ENCODE measurements at places on chromosomes 2 and 18. TPM values are rescaled to one million over a fixed set of nuclear protein-coding genes. Genes with fewer than 3 reads are reported as not detected.

The DIPK1C gene
- not detected for total RNA-seq

The MZT2A gene
- total RNA-seq: 116 TPM

The IL36A gene
- not detected for total RNA-seq

GRCh38 chr2:33606622-33607021 lies 7.5 kb upstream of the FAM98A start:
- no peak for DNase-seq
- peaks cover 2% of the 10 kb centered on the region for H3K4me1 ChIP-seq
- H3K36me3 ChIP-seq: no peaks in the 10 kb centered on the region
- H3K4me3 ChIP-seq: no peak overlapping the region
- no peak overlapping the region for H3K27ac ChIP-seq

GRCh38 chr2:168315331-168316072 lies 68.1 kb upstream of the STK39 start:
- no peaks in the 10 kb centered on the region for H3K27me3 ChIP-seq
- H3K4me3 ChIP-seq: no peak overlapping the region
- no peaks in the 10 kb centered on the region for H3K36me3 ChIP-seq
- no peak overlapping the region for H3K27ac ChIP-seq
- no peak for DNase-seq
- H3K4me1 ChIP-seq: no peaks in the 10 kb centered on the region

GRCh38 chr2:7119132-7119835 lies 202.1 kb downstream of the RNF144A start:
- H3K27me3 ChIP-seq: no peaks in the 10 kb centered on the region
- H3K36me3 ChIP-seq: no peaks in the 10 kb centered on the region
- no peak overlapping the region for H3K27ac ChIP-seq

- H3K27ac ChIP-seq: no peak overlapping the region
- no peak for DNase-seq
- peaks cover 9% of the 10 kb centered on the region for H3K4me1 ChIP-seq
- no peaks in the 10 kb centered on the region for H3K27me3 ChIP-seq
These were observed 4.6 kb downstream of the MAPRE2 start for GRCh38 chr18:35045806-35046205.

DNA sequence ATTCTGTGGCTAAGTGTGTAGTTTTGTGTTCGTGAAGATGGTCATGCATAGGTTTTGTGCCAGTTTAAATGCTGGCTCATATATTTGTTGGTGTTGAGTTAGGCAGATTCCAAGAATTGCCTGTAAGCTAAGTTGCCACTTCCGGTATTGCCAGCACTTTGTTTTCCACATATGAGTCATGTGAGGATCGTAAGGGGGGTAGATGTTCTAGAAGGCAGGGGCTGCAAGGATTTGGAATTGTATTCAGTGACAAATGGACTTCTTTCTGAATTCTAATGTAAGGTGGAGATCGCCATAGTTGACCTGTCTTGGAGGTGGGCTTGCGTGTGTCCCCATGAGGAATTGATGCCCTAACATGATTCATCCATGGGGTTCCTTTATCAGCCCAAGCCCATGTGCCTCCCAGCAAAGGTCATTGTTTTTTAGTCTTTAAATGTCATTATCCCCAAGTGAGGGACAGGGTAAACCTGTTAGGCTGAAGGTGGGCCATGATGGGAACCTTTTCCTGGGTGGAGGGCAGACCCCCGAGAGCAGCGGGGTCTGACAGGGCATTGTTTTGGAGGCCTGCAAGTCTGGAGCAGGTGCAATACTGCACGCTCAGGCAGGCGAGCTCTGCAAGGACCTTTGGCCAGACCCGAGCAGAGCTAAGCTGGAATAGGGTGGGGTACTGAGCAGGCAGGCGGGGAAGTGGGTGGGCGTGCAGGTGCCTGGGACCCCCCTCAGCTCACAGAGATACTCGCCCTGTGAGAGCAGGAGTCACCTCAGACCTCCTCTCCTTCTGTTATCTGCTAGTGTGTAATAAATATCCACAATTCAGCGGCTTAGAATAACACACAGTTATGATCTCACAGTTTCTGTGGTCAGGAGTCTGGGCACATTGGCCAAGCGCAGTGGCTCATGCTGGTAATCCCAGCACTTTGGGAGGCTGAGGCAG lies 77.4 kb downstream of the LRRFIP1 start:
- no peaks in the 10 kb centered on the region for H3K36me3 ChIP-seq
- H3K4me1 ChIP-seq: peaks cover 37% of the 10 kb centered on the region
- no peak for DNase-seq
- H3K27ac ChIP-seq: no peak overlapping the region
- no peak overlapping the region for H3K4me3 ChIP-seq

DNA sequence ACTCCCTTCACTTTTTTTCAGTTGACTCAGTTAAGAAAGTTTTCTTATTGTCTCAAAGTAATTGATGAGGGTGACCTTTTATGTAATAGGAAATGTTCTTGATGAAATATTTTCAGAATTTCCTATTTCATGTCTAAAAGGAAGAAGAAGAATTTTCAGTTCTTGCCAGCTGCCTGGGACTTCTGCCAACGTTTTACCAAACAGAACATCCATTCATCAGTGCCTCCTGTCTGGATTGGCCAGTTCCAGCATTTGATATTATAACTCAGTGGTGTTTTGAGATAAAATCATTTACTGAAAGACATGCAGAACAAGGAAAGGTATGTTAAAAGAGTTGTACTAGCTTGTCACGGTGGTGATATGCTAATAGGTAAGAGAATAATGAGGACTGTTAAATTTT lies 104.7 kb upstream of the MYO3B start:
- H3K4me3 ChIP-seq: no peak overlapping the region
- peaks cover 2% of the 10 kb centered on the region for H3K4me1 ChIP-seq
- DNase-seq: no peak
- H3K27me3 ChIP-seq: no peaks in the 10 kb centered on the region
- H3K36me3 ChIP-seq: no peaks in the 10 kb centered on the region

DNA sequence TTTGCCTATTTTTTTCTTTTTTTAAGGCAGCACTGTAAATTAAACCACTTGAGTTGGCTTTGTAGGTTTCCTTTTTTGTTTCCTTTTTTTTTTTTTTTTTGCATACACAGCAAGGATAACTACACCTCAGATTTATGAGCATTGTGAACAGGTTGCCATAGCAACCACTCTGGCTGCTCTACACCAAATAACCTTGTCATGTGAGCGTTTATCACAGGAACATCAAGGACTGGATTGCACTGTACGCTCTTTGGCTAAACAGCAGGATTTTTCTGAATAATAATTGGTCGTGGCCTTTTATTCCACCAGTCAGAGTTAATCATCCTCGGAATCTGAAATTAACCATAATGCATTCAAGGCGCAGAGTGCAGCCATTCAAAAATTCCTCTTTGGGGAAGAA lies 199.1 kb upstream of the SLC14A2 start:
- no peak overlapping the region for H3K4me3 ChIP-seq
- H3K4me1 ChIP-seq: peaks cover 3% of the 10 kb centered on the region
- no peaks in the 10 kb centered on the region for H3K36me3 ChIP-seq
- no peaks in the 10 kb centered on the region for H3K27me3 ChIP-seq
- H3K27ac ChIP-seq: no peak overlapping the region

GRCh38 chr2:171491292-171491691 lies 31.0 kb upstream of the CYBRD1 start:
- H3K27me3 ChIP-seq: no peaks in the 10 kb centered on the region
- no peak overlapping the region for H3K4me3 ChIP-seq
- H3K27ac ChIP-seq: no peak overlapping the region
- peak; percentile 59 for DNase-seq
- H3K4me1 ChIP-seq: no peaks in the 10 kb centered on the region

DNA sequence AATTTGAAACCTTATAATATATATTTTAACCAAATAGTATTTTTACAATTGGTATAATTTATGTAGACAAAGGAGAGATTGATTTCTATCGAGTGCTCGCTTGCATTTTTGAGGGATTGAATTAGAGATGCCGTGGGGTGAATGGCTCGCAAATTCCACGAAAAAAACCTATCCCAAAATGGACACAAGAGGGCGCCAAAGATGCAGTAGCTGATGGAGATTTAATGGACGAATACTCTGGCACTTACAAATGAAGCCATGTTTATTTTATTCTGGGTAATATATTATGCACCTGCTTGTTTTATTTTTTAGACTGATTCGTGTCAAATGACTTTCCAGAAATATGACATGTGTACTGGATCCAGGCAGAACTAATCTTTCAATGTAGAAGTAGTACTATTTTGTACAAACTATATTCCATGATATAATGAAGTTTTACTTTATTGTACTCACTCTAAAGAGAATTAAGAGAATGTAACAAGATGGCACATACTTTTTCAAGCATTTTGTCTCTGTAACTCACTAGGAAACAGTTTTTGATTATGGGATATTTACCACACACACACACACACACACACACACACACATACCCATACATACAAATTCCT lies 505.4 kb downstream of the PLCL1 start:
- no peak overlapping the region for H3K4me3 ChIP-seq
- H3K4me1 ChIP-seq: no peaks in the 10 kb centered on the region
- no peak for DNase-seq

GRCh38 chr2:235850771-235851551 lies 317.2 kb downstream of the GBX2 start:
- H3K4me1 ChIP-seq: peaks cover 7% of the 10 kb centered on the region
- no peak overlapping the region for H3K4me3 ChIP-seq
- DNase-seq: no peak
- no peak overlapping the region for H3K27ac ChIP-seq
- H3K36me3 ChIP-seq: no peaks in the 10 kb centered on the region
- H3K27me3 ChIP-seq: no peaks in the 10 kb centered on the region

DNA sequence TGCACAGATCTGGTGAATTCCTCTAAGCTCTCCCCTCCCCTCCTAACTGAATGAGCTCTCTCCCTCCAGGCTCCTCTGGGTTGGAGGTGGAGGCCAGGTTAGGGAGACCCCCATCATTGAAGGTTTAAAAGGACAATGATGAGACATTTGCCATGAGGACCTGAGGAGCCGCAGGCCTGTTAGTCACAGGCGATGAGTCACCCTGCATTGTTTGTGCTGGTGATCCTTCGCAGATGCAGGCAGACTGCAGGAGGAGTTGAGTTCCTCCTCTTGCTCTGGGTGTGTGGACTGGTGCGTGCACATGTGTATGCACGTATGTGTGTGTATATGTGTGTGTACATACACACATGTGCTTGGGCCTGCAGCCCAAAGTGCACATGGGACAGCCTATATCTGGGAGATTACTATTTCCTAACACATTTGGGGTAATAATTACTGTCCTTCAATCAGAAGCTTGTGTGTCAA lies 42.0 kb downstream of the MCFD2 start:
- no peak for DNase-seq
- no peaks in the 10 kb centered on the region for H3K36me3 ChIP-seq
- H3K27me3 ChIP-seq: no peaks in the 10 kb centered on the region
- H3K4me3 ChIP-seq: no peak overlapping the region
- 0 out of 2 replicates have a peak, but pooled peaks cover 2% of the 10 kb centered on the region for H3K4me1 ChIP-seq

Measured in H1 (cell line).